ENCODE measurements at places on chromosomes 5 and 9. TPM values are rescaled to one million over a fixed set of nuclear protein-coding genes. Genes with fewer than 3 reads are reported as not detected.

GRCh38 chr5:98779264-98779877 lies 5.9 kb downstream of the RGMB start:
- DNase-seq: no peak

The SOHLH1 gene
- total RNA-seq: not detected

- no peak for DNase-seq
These were observed 455.1 kb upstream of the ZNF608 start for GRCh38 chr5:125201446-125202052.

DNA sequence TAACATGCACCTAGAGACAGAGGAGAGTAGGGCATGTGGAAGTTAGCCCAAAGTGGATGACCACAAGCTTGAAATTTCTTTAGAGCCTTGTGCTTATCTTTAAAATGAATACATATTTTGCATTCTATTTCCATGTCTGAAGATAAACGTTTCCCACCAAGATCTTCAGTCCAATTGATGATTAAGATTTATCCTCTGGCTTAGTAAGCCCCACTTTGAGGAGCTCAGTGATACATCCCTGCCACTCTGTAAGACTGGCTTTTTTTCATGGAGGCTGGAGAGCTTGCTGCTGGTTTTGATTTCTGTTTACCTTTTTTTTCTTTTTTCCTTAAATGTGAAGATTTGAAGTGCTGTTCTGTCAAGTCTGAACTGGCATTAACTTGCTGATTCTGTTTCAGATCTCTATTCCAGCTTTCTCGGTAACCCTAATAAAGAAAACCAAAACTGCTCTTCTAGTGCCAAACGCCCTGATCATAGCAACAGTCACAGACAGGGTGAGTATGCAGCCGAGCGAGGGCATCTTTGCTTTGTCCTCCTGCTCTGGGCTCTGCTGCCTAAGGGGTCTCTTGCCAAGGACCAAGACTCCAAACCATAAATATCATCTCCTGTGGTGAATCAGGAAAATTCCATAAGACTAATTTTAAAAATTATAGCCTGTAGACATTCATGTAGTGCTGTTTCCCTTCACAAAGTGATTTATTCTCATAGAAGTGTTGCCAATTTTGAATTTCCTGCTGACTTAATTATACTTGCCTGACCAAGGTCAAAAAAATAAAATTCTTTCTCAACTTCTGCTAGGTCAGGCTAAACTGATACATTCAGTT lies 54.3 kb downstream of the GRAMD2B start:
- DNase-seq: peak; percentile 26

- DNase-seq: no peak
These were observed 42.7 kb downstream of the SCGB3A1 start for GRCh38 chr5:180548563-180548962.

The SOX30 gene
- total RNA-seq: not detected
